ENCODE measurements at places on chromosomes 7 and 10.

DNA sequence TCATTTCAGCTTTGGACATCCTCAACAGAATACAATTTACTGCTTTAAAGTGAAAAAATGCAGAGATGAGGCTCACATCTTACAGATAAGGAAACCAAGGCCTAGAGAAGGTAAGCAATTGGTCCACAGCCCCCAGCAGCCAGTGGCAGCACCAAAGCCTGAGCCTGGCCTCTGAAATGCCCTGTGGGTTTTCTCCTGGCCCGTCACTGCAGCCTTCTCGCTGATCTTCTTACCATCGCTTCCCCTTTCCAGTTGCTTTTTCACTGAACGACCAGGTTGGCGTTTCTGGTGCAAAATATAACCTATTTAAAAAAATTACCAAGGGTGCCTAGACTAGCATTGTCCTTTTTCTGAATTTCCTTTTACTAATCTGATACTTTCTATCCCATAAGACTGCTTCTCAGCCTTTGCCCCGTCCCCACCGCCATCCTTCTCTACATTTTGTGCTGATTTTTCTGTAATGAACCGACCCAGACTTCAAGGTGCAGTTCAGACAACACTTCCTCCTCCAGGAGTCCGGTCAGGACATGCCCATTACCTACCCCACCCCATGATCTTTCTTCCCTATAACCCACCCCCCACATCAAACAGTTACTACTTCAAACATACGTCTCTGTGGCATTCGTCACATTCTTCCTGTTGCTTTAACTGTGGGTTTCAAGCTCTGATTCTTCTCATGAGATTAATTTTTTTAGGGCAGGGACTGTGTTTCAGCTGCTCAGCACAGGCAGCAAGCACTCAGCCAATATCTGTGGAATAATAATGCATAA is 289.4 kb downstream of the DNAJB6 start:
- no peak for DNase-seq

- no peak for DNase-seq
These were observed 161.5 kb downstream of the AHR start for GRCh38 chr7:17460001-17460400.

GRCh38 chr7:155799514-155799913 is 12.7 kb downstream of the SHH start:
- DNase-seq = no peak

DNA sequence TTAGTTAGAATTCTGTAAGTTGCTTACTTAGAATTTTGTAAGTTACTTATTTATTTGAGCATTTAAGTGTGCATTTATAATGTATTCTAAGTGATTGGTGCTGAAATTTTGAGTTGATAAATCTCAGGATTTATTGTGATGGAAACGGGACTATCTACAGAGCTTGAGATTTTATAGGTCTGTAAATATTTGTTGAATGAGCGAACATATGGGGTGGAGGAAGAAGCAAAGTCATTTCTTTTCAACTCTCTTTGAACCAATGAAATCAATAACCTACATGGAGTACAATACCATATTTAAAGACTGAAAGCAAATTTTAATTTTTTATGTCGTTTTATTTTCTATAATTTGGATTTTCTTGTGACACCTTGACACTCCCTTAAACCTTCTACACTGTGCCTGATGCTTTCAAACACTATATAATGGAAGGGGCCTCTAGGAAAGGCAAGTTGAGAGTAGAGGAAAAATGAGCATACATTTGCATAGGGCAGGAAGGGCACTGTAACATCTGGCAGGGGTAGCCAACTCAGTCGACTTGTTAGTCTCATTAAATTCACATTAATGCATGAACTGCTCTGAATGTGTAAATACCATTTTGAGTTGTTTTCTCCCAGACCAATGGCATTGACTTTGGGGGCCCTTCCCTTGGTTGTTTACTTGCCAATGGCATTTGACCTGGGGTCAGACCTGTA is 204.2 kb downstream of the DYNC1I1 start:
- no peak for DNase-seq

- DNase-seq = no peak
These were observed 124.5 kb upstream of the GDF10 start for GRCh38 chr10:47175181-47176123.

- no peak for DNase-seq
These were observed 132.1 kb downstream of the EGFR start for GRCh38 chr7:55150709-55151451.

GRCh38 chr7:151660141-151660540 is 140.4 kb upstream of the RHEB start:
- no peak for DNase-seq

- no peak for DNase-seq
These were observed 164.1 kb downstream of the HECW1 start for GRCh38 chr7:43276547-43276946.

DNA sequence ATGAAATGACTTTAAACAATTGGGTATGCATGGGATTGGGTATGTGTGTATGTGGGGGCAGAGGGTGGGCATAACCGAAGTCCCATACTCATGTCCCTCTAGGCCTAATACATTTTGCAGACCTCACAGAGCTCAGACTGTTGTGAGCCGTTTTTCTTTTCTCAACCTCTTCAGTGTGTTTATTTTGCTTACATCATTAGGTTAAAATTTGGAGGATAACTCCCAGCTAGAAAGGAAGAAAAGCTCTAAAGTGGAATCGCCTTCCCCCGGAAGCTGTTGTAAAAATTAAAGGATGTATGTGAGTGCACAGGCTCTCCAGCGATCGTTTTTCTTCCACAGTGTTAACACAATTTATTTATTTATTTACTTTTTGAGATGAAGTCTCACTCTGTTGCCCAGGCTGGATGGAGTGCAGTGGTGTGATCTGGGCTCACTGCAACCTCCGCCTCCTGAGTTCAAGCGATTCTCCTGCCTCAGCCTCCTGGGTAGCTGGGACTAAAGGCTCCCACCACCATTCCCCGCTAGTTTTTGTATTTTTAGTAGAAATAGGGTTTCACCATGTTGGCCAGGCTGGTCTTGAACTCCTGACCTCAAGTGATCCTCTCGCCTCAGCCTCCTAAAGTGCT is 1.5 kb upstream of the H2AZ2 start:
- no peak for DNase-seq

DNA sequence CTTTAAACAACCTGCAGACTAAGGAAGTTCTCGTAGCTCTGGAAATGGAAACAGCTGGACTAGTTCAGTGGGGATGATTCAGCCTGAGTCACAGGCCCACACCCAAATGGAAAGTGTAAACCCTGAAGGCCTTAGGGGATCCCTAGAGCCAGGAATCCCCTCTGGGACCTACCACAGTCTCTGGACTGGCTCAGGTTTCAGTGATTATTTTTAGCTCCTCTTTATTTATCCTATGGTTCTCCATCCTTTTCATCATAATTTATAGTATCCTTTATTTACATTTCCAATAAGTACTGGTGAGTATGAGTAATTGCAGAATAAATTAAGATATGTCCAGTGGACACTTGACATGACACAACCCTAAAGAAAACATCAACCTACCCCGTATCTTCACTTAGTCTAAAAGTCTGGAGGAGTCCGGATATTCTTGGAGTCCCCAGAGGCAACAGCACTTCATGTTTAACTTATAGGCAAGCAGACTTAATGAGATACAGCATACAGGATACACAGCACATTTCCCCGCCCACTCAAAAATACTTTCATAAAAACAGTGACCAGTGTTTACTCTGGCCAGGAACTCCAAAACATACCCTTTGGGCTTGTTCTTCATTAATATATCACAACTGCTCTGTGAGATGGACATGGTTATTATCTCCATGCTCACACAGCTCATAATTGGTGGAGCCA is 28.4 kb upstream of the SEMA3E start:
- peak; percentile 53 for DNase-seq

DNA sequence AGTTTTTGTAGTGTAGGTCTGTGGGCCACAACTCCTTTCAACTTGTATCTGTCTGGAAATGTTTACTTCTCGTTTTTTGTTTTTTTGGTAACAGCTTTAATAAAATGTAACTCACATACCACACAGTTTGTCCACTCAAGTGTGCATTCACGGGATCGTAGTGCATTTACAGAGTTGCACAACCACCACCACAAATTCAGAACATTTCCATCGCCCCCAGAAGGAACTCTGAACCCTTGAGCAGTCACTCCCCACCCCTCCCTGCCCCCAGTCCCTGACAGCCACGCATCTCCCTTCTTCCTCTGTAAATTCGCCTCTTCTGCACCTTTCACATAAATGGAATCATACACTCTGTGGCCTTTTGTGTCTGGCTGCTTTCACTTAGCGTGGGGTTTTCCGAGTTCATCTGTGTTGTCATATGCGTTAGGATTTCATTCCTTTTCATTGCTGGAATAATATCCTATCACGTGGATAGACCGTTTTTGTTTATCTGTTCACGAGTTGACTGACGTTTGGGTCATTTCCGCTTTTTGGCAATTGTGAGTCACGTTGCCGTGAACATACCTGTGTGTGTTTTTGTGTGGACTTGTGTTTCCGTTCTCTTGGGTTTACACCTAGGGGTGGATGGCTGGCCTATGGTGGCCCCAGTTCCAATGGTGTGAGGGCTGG is 10.3 kb downstream of the JAKMIP3 start:
- no peak for DNase-seq

GRCh38 chr10:113801569-113801968 is 50.1 kb downstream of the PLEKHS1 start:
- DNase-seq = no peak

DNA sequence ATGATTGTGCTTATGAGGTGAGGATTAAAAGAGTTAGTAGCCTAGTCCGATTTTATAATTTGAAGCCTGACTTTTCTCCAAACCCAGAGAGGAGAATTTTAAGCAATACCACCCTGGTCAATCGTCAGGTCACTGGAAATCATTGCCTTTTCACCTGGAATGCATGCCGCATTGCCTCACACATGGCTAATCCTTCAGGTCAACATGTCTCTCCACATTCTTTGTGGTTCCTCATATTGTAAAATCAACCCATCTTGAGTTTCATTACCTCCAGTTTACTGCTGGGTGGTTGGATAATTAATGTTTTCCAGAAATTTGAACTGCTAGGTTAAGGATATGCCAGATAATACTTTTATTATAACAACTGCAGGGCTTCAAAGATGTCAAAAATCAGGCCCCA is 55.6 kb upstream of the SEMA3E start:
- DNase-seq = no peak

GRCh38 chr10:76432016-76433012 is 1000.9 kb downstream of the LRMDA start:
- peak; percentile 62 for DNase-seq

- DNase-seq = no peak
These were observed 25.7 kb downstream of the GOLGA7B start for GRCh38 chr10:97875391-97875790.

DNA sequence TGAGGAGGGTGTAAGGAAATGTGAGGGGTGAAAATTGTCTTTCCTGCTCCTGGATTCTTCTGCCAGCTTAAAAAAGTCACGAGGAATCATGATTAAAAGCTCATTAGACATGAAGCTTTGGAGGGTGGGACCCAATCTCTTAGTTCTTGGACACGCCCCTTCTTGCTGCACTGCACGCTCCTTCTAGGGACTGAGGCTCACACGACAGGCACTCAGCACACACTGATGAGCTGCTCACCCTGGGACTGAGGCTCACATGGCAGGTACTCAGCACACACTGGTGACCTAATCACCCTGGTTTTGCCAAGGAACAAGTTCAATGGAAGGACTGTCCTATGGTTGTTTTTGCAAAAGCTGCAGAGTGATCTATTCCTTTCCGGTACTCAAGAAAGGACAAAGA is 65.8 kb upstream of the ELMO1 start:
- no peak for DNase-seq

DNA sequence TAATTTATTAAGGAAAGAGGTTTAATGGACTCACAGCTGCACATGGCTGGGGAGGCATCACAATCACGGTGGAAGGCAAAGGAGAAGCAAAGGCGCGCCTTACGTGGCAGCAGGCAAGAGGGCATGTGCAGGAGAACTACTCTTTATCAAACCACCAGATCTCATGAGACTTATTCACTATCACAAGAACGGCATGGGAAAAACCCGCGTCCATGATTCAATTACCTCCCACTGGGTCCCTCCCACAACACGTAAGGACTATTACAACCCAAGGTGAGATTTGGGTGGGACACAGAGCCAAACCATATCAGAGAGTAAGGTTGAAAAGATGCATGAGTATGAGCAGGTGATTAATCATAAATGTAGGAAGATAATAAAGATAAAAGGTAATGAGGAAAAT is 3.2 kb upstream of the JCAD start:
- no peak for DNase-seq

DNA sequence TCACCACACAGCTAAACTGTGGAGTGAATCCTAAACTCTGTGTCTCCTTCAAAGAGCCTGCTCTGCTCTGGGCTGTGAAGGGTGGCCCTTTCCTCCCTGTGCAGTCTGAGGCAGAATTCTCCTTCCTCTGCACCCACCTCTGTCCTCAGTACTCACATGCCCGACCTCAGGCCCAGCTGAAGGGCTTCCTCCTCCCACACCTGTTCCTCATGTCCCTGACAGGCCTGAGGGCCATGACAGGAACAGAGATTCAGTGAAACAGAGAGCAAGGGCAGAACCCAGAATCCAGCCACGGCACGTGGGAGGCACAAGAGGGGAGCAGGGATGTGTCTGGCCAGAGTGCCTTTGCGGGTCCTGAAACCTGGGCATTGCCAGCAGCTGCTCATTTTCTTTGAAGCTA is 13.9 kb downstream of the CREB3L2 start:
- DNase-seq = no peak

DNA sequence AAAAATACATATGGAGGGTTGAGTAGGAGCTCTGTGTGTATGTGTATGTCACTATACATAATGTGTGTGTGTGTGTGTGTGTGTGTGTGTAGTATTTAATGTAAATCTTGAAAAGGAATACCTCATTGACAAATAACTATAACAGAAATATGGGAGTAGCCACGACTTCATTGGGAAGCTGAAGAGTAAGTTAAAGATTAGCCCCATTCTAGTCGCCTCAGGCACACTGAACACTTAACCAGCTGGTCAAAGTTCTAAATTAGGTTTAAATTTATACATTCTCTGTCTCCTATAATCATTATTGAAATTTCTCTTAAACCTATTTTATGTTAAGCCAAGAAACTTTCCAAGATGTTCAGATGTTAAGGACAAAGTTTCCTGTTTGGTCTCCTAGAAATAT is 45.3 kb downstream of the FAM13C start:
- DNase-seq = no peak

DNA sequence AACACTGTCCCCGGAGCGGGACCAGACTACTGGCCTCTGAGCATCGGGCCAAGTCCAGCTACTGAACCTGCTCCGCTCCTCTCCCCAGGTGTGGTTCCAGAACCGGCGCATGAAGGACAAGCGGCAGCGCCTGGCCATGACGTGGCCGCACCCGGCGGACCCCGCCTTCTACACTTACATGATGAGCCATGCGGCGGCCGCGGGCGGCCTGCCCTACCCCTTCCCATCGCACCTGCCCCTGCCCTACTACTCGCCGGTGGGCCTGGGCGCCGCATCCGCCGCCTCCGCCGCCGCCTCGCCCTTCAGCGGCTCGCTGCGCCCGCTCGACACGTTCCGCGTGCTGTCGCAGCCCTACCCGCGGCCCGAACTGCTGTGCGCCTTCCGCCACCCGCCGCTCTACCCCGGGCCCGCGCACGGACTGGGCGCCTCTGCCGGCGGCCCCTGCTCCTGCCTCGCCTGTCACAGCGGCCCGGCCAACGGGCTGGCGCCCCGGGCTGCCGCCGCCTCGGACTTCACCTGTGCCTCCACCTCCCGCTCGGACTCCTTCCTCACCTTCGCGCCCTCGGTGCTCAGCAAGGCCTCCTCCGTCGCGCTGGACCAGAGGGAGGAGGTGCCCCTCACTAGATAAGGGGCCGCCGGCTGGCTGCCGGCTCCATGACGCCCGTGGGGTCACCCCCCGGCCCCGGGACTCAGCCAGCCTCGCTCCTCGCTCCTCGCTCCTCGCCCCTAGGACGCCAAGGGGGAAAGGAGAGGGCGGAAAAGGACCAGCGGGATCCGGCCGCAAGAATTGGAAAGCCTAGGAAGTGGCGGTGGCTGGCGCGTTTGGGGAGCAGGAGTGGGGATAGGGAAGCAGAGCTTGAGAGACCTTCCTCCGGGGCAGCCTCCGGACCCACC is 3.4 kb downstream of the EVX1 start:
- DNase-seq = no peak
